DMS53 (cell line): ENCODE measurements at places on chromosomes 3 and 15.

GRCh38 chr3:120741837-120742197 is 499 bp downstream of the RABL3 start:
- peak; percentile 69 for DNase-seq

GRCh38 chr3:28860307-28860706 is 420.6 kb upstream of the RBMS3 start:
- DNase-seq = no peak

GRCh38 chr15:65389226-65389625 is 11.4 kb upstream of the IGDCC3 start:
- no peak for DNase-seq

- DNase-seq = peak; percentile 10
These were observed 525.3 kb upstream of the PPP2R3A start for GRCh38 chr3:135440233-135440632.

- no peak for DNase-seq
These were observed 449.9 kb upstream of the NR2F2 start for GRCh38 chr15:95880630-95881029.

- peak; percentile 43 for DNase-seq
These were observed 52.1 kb upstream of the PRR23E start for GRCh38 chr3:127140501-127141460.

DNA sequence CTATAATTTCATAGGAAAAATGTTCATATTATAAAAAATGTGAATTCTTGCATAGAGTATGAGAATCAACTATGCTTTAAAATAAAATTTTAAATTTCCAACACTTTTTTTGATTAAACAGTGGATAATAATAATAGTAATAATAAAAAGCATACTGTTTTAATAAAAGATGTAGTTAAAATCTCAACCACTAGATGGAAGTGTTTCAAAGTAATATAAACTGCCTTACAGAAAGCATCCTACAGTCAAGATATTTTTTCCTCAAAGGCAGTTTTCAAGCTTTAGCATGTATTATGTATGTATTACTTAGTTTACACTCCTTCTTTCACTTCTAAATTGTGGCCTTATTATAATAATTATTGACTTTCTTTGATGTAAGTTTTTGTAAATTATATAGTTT is 217.5 kb downstream of the CHL1 start:
- peak; percentile 34 for DNase-seq

DNA sequence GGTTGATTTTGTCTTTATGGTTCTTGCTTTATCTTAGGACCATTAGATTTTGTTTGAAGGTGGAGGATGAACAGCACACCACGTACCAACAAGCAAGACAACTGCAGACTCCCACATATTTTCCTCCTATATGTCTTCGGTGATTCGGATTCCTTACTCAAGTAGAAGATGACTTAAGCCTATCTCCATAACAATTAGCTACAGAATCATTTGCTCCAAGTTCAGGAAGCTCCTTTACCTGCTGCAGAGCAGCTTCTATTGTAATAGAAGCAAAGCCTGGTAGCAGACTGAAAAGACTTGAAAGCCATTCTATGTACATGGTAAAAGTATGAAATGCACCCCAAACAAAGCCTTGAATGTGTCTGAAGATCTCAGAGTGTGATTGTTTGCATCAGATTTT is 229.0 kb downstream of the SOX2 start:
- no peak for DNase-seq

DNA sequence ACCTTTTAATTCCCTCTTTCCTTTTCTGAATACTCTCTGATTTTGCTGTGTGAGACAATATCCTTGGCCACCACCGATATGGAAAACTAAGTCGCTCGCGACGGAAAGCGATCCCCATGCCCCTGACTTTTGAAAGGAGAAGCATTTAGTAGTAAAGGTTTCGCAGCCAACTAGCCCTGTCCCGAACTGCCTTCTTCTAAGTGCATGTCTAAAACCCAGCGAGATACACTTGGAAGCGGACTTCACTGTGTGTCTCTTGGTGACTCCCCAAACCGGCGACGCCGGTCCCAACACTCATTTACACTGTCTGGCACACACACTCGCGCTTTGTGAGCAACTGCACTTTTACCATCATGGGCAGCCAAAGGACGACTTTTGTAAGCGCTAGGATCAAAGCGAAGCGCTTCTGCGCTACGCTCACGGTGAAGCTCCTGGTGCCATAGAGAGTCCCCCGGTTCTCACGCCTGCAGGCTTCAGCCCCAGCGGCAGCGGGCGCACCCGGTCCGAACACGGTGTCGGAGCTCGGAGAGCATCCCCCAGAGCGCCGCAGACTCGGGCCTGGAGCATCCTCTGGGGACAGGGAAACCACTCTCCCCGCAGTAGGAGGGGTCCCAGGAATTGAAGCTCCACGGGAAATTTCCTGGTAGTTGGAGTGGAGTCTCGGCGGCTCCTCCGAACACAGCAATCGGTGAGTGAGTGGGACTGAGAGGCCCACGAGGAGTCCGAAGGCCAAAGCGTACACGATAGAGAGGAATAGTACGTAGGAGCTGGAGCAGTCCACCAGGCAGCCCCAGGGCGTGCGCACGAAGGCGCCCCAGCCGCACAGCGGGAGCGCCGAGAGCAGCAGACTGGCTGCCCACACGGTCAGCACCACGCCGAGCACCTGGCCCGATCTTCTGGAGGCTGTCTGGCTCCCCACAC is 1.4 kb downstream of the GPR149 start:
- DNase-seq = peak; percentile 52

DNA sequence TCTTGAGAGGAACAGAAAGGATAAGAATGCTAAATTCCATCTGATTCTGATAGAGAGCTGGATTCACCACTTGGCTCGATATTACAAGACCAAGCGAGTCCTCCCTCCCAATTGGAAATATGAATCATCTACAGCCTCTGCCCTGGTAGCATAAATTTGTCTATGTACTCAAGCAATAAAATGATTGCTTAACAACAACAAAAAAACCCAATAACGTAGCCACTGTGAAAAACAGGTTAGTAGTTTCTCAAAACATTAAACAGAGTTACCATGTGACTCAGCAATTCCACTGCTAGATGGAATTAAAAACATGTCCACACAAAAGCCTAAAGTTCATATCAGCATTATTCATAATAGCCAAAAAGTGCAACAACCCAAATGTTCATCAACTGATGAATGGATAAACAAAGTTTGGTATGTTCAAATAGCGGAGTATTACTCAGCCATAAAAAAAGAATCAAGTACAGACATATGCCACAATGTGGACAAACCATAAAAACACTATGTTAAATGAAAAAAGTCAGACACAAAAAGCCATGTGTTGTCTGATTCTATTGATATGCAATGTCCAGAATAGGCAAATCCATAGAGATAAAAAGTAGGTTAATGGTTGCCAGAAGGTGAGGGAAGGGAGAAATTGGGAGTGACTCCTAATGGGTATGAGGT is 16.8 kb downstream of the BCL2L10 start:
- DNase-seq = no peak

DNA sequence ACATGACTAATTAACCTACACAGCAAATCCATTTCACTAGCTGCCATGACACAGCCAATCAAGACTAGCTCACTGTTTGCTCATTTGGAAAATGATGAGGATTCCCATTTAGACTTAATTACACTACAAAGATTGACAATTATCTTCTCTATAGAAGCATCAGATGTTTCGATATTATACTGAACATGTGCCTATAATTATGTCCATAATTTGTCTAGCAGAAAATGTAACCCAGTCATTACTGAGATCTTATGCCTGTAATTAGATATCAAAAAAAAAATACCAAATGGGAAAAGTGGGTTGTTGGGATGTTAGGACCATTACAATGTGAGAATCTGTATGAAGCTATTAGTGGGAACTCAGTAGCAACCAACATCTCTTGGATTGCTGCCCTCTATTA is 344.2 kb upstream of the MCTP2 start:
- no peak for DNase-seq

DNA sequence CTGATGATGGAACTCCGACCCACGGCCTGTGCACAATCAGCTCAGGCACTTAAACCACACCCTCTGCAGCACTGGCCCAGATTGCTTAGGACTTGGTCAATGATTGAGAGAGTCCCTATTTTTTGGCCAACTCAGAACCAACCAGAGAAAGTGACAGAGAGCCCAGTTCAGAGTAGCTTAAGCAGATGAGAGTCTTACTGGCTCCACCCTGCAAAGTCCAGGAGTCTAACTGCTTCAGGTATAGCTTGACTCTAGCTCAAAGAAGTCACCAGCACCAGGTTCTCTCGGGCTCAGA is 20.1 kb downstream of the SLC6A20 start:
- DNase-seq = no peak

GRCh38 chr15:58957101-58957973 is 23.9 kb upstream of the SLTM start:
- peak; percentile 83 for DNase-seq

DNA sequence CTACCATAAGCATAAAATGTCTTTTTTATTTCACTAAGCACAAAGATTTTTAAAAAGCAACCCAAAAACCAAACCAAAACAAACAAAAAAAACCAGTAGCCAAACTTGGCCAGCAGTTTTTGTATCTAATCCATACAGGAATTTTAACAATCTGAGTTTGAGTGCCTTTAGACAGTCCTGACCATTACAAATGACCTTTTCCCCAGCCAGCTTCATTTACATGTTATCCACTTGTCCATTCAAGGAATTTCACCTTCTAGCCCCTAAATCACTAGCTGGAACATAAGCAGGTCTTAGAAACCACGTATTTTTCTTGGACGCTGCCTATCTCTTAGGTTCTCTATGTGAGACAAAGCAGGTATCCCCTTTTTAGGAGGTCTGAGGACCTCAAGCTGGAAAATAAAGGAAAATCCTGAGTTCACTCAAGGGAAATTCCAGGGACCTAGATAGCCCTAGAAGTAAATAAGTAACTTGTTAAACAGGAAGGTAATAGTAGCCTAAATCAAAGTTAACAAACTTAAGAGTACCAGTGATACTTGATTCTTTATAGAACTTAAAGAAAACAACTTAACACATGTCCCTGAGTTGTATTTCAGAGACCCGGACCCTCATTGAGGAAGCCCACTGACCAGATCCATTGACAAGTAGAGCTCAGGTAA is 34.2 kb downstream of the CIP2A start:
- DNase-seq = no peak

DNA sequence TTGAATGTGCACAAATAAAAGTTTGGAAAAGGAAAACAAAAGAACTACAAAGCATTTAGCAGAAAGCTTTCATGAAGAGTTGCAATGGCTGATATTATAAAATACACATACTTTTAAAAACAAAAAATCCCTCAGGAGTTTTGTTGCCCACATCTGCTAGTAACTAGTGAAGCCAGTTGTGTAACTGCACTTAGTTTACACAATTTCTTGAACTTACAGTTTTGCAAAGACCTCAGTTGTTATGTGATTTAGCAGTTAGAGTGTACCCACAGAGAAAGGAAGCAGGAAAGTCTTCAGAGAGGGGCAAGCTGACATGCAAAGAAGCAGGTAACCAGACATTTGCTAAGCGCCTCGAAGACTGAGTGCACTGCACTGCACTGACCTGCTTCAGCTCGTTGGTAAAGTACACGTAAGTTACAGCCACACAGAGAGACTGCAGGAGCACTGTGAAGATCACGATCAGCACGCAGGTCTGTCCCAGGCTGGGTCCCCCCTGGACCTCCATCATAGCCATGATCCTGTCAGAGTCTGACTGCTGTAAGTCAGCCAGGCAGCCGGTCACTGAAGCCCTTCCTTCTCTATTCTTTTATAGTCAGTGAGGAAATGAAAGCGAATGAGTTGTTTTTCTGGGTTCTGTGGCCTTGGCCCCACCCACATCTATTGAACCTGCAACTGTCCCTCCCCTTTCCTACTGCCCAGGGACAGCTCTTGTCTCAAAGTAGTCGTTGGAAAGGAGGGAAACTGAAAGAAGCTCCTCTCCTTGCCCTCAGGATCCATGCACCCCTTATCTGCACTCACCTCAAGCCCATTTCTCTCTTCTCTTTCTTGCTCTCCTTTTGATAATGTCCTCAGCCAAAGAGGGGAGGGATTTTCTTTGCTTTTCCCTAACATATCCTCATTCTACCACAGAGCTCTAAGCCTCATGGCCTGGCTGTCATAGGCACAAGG is at the start of gene TNFSF10:
Gene TNFSF10, minus strand, starts transcription at position 560 of the 948 bp plus-strand sequence. Its CDS starts 46 bp downstream, at position 514.
- peak; percentile 53 for DNase-seq

- DNase-seq = no peak
These were observed 7.3 kb upstream of the CAMK1 start for GRCh38 chr3:9776896-9777693.

- DNase-seq = no peak
These were observed 4.3 kb upstream of the STRA6 start for GRCh38 chr15:74206801-74207281.

DNA sequence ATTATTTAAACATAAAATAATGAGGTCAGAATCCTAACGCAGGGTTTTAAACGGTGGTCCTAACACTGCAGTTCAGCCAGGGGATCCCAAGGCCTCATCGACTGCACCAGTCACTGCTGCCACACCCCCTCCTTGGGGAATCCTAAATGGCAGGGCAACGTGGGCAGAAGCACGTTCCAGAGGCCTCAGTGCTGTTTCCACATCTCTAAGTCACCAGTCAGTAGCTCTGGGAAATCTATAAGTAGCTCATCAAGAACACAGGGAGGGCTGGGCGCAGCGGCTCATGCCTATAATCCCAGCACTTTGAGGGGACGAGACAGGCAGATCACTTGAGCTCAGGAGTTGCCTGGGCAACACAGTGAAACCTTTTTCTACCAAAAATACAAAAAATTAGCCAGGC is 47.5 kb downstream of the PRTG start:
- no peak for DNase-seq

DNA sequence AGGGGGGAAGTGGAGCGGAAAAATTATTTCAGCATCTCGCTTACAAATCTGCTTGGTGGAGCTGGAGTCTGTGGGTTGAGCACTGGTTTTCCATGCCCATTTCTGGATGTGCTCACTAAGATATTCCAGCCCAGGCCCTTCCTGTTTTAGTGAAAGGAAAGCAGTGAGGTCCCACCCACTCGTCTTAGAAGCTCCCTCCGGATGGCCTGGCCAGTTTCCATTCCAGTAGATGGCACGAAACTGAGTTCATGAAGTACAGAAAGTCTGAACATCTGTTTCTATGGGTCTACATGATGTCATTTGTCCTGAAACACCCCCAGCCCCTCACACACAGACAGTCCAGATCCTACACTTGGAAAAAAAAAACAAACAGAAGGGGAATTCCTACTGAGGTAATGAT is 31.9 kb upstream of the THSD4 start:
- DNase-seq = no peak
